ENCODE measurements at places on chromosomes 2 and 18.

- no peak for DNase-seq
These were observed 111.3 kb downstream of the LRATD1 start for GRCh38 chr2:14743861-14744260.

- DNase-seq: no peak
These were observed 45.9 kb downstream of the IL1R2 start for GRCh38 chr2:102037681-102038080.

- no peak for DNase-seq
These were observed 54.5 kb downstream of the APOB start for GRCh38 chr2:20989404-20989803.

DNA sequence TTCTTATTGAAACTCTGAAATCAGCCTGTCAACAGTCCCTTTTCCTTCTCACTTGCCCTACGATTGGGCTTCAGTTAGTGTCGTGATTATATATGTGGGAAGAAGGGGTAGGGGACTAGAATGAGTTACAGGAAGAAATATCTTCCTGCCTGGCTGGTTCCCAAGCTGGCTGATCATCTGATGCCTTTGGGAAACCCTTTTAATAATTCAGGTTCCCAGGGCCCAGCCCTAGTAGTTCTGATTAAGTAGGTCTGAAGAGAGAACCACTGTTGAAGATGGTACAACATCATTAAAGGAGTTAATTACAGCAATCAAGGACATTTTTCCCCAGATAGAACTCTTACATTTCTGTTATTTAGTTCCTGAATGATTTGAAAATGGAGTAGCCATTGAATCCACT is 110.1 kb upstream of the EML6 start:
- DNase-seq: no peak

DNA sequence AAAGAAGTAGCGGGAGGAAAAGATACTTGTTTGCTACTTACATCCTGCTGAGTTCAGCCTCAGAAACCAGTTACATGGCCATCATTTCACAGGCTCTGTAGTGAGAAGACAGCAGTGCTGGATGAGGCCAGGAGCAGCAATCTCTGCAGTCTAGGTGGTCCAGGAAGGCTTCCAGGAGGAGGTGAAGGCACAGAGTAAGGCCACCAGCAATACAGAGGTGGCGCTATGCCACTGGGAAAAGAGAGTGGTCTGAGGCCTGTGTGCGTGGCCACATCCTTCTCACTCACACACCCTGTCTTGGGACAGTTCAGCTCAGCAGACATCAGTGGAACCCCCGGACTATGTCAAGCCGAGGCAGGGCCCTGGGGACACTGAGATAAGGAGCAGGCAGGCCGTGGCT is 162.7 kb downstream of the KLHL29 start:
- no peak for DNase-seq

- DNase-seq: no peak
These were observed 57.6 kb upstream of the KLHL29 start for GRCh38 chr2:23327416-23327815.

GRCh38 chr2:3299703-3300102 is 77.9 kb downstream of the EIPR1 start:
- no peak for DNase-seq

- no peak for DNase-seq
These were observed 43.9 kb upstream of the ACADL start for GRCh38 chr2:210269148-210269547.

- DNase-seq: no peak
These were observed 105.2 kb downstream of the FSHR start for GRCh38 chr2:49049161-49049560.

DNA sequence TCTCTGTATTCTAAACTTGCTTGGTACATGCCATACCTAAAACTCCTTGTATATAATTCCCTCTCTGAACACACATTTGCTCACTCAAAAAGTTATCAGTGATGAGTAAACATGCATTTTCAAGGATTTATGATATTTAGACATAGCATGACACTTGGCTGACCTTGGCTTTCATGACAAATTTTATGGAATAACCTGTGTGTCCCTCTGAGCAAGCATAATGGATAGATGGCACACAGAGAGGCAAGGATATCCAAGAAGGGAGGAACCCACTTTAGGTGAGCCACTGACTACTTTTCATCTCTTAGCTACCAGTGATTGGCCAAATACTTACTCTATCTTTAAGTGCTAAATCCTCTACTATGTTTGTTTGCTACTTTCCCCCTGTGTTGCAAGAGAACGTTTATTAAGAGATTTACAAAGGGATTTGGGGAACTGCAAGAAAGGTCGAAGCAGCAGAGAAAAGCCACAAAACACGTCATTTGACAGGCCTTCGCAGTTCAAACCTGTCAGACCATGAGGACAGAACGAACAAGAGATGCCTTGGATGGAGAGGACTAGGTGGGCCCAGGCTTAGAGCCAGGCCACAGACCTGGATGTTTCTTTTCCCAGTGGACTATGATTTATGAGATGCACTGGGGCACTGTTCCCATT is 379.9 kb downstream of the NBAS start:
- no peak for DNase-seq

- DNase-seq: no peak
These were observed 211.0 kb upstream of the NT5C1B start for GRCh38 chr2:18800240-18800971.

- no peak for DNase-seq
These were observed 38.9 kb downstream of the INO80C start for GRCh38 chr18:35458677-35459441.

DNA sequence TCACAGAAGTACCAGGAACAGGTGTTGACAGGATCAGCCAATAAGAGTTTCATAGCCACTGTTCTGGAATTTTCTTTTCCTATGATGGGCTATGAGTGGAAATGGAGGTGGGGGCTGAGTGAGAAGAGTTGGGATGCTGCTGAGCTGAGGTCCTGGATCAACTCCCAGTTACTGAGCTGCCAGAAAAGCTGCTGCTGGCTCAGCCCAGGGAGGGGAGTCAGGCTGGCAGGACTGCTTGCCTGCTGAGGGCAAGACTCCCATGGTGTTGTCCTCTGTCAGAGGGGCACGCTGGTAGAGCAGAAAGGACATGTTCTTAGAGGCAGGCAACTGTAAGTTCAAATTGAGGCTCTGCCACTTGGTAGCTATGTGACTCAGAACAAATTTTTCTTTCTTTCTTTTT is 11.8 kb downstream of the TPGS2 start:
- DNase-seq: no peak

- no peak for DNase-seq
These were observed 6.8 kb upstream of the GAL3ST2 start for GRCh38 chr2:241769819-241770184.

DNA sequence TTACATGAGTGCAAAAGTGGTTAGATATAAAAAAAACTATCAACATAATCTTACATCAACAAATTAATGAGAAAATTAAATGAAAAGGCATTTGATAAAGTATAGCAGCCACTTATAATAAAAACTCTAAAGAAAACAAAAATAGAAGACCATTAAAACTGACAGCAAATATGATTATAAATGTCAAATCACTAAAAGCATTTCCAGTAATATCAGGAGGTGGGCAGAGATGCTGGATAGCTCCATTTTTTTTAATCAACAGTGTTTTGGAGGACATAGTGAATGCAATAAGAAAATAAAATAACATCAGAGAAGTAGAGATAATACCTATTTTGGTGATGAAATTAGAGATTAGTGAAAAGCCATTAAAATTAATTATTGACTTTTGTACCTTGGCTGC is 173.4 kb downstream of the LRRTM4 start:
- no peak for DNase-seq

- DNase-seq: no peak
These were observed 43.4 kb downstream of the THUMPD2 start for GRCh38 chr2:39735648-39736047.

GRCh38 chr2:39975476-39976020 is 196.5 kb upstream of the THUMPD2 start:
- DNase-seq: no peak

GRCh38 chr2:12970861-12971260 is 254.1 kb downstream of the TRIB2 start:
- no peak for DNase-seq

- no peak for DNase-seq
These were observed 15.5 kb upstream of the ECEL1 start for GRCh38 chr2:232502911-232503808.

GRCh38 chr2:104599787-104600510 is 254.0 kb upstream of the POU3F3 start:
- no peak for DNase-seq

- DNase-seq: no peak
These were observed 129.7 kb upstream of the TNP1 start for GRCh38 chr2:216989340-216990129.

DNA sequence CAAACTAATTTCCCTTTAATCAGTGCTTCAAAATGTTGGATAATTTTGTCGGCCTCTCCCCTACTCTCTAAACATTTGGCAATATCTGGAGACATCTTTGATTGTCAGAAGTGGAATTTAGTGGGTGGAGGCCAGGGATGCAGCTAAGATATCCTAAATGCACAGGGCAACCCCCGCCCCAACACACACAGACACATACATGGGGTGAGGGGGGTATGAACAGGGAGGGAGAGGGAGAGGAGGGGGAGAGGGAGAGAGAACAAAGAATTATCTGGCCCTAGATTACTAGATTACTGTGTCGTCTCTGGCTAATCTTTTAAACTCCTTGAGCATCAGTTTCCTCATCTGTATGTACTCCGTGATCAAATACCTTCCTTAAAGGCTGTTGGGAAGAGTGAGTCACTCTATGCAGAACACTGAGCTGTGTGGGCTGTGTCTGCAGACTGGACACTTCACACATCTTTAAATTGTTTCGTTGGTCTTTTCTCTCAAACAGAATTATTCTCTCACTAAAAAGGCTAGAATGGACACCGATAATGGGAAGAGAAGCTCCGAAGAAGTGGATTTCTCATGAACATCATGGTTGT is 2.9 kb downstream of the RNF149 start:
- peak; percentile 25 for DNase-seq

DNA sequence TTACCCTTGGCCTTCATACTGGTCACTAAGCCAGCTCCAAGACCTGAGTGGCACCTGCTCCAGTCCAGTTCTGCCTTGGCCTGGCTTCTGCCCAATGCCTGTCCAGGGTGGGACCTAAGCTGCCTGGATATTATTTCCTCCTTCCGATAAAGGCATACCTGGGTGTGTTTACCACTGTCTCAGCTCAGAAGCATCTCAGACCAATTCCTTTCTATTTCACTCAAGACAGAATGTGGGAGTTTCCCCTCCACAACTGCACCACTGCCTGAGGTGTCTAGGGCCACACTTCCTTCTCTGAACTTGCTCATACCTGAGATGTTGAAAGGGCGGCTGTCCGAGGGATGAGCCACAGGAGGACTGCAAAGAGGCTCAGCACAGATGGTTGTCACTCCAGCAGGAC is 18.4 kb upstream of the CAB39 start:
- no peak for DNase-seq

- DNase-seq: no peak
These were observed 11.7 kb upstream of the TMEFF2 start for GRCh38 chr2:192206399-192206798.

GRCh38 chr2:66508484-66509071 is 73.7 kb downstream of the MEIS1 start:
- no peak for DNase-seq

GRCh38 chr2:177489719-177490301 is 97.2 kb downstream of the AGPS start:
- no peak for DNase-seq

GRCh38 chr2:128445523-128445900 is 126.8 kb upstream of the HS6ST1 start:
- no peak for DNase-seq

DNA sequence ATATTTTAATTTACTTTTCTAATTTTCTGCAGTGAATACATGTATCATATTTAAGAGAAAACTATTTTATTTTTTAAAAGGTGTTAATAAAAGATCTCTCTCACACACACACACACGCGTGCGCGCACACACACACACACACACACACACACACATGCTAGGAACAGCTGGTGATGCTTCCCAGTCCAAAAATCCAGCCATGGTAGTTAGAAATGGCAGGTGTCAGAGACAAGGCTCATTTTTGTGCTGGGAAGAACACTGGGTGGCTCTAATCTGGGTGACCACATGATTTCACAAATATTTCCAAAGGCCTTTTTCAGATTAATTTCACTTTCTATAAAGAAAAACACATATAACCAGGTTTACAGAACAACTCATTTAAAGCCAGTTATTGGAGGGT is 104.5 kb upstream of the NCK2 start:
- no peak for DNase-seq

GRCh38 chr18:2396162-2396505 is 175.2 kb downstream of the METTL4 start:
- no peak for DNase-seq

DNA sequence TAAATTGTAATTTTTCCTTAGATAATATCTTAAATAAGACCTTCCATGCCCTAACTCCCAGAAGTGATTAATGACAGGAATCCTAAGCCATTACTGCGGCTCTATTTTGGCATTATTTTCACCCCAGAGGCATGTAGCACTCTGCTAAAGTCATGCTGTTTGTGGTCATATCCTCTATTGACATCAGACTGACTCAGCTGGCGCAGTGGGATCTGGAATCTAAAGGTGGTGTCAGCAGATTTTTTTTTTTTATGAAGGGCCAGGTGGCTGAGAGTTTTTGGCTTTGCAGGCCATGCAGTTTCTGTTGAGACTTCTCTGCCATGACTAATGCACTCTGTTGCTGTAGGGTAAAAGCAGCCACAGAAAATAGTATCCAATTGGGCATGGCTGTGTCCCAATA is 64.1 kb upstream of the ACVR1C start:
- no peak for DNase-seq

GRCh38 chr18:24937639-24938275 is 414.2 kb downstream of the ZNF521 start:
- DNase-seq: no peak

- DNase-seq: no peak
These were observed 60.7 kb upstream of the ITGA4 start for GRCh38 chr2:181396256-181397123.

DNA sequence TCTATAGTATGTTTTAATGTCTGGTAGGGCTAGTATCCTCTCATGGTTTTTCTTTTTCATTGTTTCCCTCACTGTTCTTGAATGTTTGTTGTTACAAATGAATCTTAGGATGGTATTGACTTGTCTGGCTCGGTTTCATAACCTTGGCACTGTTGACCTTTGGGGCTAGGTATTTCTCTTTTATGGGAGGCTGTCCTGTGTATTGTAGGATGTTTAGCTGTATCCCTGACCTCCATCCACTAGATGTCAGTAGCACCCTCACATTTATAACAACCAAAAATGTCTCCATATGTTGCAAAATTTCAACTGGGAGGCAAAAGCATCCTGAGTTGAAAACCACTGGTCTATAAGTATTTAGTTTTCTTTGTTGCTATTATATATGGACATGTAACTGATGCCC is 7.0 kb upstream of the AOX1 start:
- DNase-seq: no peak

- DNase-seq: no peak
These were observed 235.0 kb downstream of the PMAIP1 start for GRCh38 chr18:60134806-60135205.

- no peak for DNase-seq
These were observed 3.9 kb downstream of the RPS7 start for GRCh38 chr2:3578987-3579386.

GRCh38 chr2:121489284-121489683 is 41.4 kb upstream of the RNU4ATAC start:
- DNase-seq: no peak

- no peak for DNase-seq
These were observed 167.3 kb downstream of the DOK6 start for GRCh38 chr18:69567813-69568488.
